Breast epithelium (tissue), 4 donors: ENCODE measurements at places on chromosomes 1 and 21. TPM values are rescaled to one million over a fixed set of nuclear protein-coding genes. Genes with fewer than 3 reads are reported as not detected.

- H3K4me3 ChIP-seq, result no peak overlapping the region
- no peak for DNase-seq
- H3K27ac ChIP-seq, result no peak overlapping the region
- no peaks in the 10 kb centered on the region for H3K36me3 ChIP-seq
Measured at GRCh38 chr1:157961805-157962762, 31.4 kb upstream of the KIRREL1 start.

LEMD1 gene
- 6.1 TPM for total RNA-seq

ID3 gene
- 133 TPM for total RNA-seq

LRRC42 gene
- 20.0 TPM for total RNA-seq

- no peak overlapping the region for H3K27ac ChIP-seq
- H3K36me3 ChIP-seq, result no peaks in the 10 kb centered on the region
- no peaks in the 10 kb centered on the region for H3K4me1 ChIP-seq
- DNase-seq, result no peak
- no peak overlapping the region for H3K4me3 ChIP-seq
- H3K27me3 ChIP-seq, result no peaks in the 10 kb centered on the region
Measured at GRCh38 chr1:199733125-199733524, 294.4 kb upstream of the NR5A2 start.

GRCh38 chr1:40876436-40876761, 14.2 kb upstream of the CITED4 start:
- H3K4me1 ChIP-seq, result peaks cover 3% of the 10 kb centered on the region
- no peaks in the 10 kb centered on the region for H3K27me3 ChIP-seq
- no peaks in the 10 kb centered on the region for H3K36me3 ChIP-seq
- peak overlapping the region; percentile 27 for H3K27ac ChIP-seq
- H3K4me3 ChIP-seq, result no peak overlapping the region

DNA sequence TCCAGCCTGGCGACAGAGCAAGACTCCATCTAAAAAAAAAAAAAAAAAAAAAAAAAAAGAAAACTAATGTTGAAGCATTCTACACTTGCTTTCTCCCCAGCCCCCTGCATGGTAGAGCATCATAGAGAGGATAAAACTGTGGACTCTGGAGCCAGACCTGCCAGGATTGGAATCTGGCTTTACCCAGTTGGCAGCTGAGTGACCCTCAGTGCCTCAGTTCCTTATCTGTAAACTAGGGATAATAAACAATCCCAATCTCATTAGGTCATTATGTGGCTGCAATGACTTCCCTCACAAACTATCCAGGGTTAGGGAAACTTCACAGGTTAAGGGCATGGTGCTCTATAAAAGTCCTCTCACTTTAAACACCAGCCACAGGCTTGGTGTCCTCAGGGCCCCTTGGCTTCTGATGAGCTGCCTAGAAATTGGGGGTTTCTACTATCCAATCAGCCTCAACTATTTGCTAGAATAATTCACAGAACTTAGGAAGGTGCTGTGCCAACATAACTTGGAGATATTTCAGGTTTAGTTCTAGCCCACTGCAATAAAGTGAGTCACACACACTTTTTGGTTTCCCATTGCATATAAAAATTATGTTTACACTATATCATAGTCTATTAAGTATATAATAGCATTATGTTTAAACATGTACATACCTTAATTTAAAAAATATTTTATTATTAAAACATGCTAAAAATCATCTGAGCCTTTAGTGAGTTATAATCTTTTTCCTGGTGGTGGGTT, 180.5 kb upstream of the B3GALT2 start:
- no peak for DNase-seq
- no peak overlapping the region for H3K27ac ChIP-seq
- H3K27me3 ChIP-seq, result no peaks in the 10 kb centered on the region
- no peak overlapping the region for H3K4me3 ChIP-seq
- no peaks in the 10 kb centered on the region for H3K4me1 ChIP-seq

DNA sequence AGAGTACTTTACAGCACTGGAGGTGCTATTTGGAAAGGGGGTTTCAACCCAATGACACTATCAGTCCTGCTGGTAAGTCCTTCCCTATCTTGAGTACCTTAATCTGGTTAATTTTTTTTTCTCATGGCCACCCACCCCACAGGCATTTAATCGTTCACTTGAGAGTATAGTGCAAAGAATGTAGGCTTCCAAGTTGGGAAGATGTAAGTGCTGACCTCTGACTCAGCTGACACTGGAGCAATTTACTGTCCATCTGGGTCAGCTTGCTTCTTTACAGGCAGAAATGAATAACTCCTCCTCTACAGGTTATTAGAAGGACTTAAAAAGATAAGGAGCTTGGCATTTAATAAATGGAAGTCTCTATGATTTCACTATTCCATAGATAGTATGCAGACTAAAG, 89.6 kb downstream of the AK5 start:
- H3K27ac ChIP-seq, result no peak overlapping the region
- H3K36me3 ChIP-seq, result no peaks in the 10 kb centered on the region
- no peak overlapping the region for H3K4me3 ChIP-seq
- DNase-seq, result no peak
- H3K4me1 ChIP-seq, result no peaks in the 10 kb centered on the region
